Stimulated activated CD4-positive, alpha-beta T cell treated with anti-CD3 and anti-CD28 coated beads, Interleukin-4, amount 100 ng/mL, for 1 hour (primary cell): ENCODE measurements at places on chromosomes 7 and 10.

DNA sequence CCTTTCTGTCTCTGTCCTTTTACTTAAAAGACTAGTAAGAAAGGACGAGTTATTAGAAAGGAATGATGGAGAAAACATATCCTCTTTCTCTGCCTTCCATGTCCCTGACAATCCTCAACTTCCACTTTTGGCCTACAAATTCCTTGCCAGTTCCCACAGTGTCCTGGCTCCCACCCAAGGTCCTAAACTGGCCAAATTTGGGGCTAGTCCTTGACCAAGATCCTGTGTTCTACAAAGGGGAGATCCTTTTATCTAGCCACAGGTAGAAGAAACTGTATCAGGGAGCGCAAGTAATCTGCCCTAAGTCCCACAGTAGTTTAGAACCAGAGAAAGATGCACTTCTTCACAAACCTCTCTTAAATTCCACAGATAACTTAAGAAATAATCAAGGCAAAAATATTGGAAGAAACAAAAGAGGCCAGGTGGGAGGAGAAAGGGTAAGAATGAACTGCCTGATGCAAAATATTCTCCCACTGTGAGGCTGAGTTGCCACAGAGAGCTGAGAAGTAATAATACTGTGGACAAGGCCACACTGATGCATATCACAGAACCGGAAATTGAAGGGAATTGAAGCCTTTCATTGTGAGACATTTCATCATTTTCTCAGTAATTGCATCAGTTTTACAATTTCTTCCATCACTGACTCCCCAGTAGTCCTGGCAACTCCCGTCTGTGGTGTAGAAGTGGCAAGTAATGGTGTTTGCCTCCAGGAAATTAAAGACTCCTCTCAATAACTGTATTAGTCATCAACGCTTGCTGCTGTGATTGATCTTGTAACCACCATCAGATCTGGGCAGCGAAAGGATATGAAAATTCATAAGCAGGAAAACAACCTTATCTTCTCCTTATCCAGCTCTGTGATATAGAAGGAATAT lies 47.2 kb downstream of the DNAJC12 start:
- no peak for DNase-seq

DNA sequence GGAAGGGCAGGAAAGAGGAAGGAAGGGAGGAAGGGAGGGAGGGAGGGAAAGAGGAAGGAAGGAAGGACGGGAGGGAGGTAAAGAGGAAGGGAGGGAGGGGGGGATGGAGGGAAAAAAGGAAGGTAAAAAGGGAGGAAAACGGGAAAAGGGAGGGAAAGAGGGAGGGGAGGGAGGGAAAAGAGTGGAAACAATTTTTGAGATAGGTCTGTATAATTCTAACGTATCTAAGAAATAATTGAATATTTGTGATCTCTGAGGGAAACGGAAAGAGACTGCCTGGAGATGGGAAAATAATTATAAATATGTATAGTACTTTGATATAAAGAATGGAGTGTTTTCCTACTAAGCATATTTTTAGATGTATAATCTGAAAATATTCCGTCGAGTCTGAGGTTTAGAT lies 158.2 kb upstream of the FOXK1 start:
- no peak for DNase-seq

DNA sequence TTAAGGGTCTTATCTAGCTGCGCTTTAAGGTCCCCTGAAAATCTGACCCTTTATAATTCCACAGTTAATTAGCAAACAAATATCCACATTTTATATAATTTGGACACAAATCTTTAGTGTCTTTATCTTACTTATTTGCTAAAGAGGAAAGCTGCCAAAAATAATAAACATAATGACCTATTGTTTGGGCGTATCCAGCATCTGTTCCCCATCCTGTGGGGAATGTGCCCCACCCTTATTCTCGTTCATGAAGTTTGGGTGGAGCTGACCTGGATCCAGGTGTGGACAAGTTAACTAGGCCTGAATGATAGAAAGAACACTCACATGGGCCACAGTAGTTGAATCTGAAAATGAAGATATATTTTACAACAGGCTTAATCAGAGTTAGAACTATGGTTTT lies 218.3 kb downstream of the CRPPA start:
- no peak for DNase-seq

GRCh38 chr7:47670729-47671128 lies 88.8 kb upstream of the TNS3 start:
- no peak for DNase-seq

DNA sequence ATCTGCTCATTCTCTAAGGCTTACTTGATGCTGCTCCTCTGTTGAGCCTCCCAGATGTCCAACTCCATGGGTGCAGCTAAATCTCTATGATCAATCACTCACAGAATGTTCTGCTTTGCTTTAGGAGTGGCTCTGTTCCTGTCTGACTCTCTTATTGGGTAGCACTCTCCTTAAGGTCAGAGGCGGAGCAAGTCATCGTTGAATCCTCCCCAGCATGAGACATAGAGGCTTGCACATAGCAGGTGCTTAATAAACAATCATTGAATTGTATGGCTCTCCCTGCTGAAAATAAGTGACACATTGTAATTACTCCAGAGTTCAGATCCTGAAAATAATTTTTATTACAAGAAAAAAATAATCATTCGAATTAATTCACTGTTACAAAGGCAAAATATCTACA lies 69.7 kb downstream of the NPS start:
- no peak for DNase-seq

DNA sequence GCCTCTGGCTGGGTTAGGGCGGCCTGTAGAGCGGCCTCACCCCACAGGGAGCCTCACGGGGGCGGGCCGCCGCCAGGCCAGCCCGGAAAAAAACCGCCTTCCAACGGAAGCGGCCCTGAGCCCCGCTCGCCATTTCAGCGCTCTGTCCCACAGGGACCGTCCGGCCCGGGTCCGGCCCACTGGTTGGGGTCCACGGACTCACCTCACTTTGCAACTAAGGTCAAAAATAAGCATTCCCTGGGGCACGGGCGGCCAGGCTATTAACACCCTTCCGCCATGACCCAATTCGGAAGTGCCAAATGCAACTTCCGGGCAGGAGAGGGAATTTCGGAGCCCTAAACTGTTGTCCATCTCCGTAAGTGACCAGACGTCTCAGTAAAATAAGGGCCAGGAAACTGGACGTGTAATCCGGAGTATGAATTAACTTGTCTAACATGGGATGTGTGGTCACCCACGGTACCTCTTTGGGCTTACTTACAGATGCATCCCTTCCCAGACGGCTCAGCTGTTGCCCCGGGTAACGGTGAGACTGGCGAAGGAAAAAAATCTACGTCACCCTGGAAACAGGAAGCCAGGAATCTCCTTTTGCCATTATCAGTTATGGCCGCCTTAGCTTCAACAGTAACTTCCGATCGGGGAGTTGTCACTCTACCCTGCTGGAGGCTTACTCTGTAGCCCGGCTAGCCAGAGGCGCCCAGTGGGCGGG lies at the start of gene BBIP1:
Gene BBIP1, minus strand, starts transcription at position 538 of the 706 bp plus-strand sequence. CDS start 1,023 bp downstream, outside the sequence.
- DNase-seq = no peak
